Natural killer cell treated with Interleukin-12 subunit alpha and Interleukin-12 subunit beta and Interleukin-15 and Interleukin-18, amount 100 ng/mL, for 72 hours (primary cell): ENCODE measurements at places on chromosomes 5 and 9.

GRCh38 chr9:134670042-134670525 lies 28.5 kb downstream of the COL5A1 start:
- DNase-seq, result no peak
- H3K36me3 ChIP-seq, result no peaks in the 10 kb centered on the region
- H3K27me3 ChIP-seq, result peaks cover 17% of the 10 kb centered on the region
- H3K27ac ChIP-seq, result no peak overlapping the region
- H3K4me3 ChIP-seq, result no peak overlapping the region
- no peaks in the 10 kb centered on the region for H3K4me1 ChIP-seq

DNA sequence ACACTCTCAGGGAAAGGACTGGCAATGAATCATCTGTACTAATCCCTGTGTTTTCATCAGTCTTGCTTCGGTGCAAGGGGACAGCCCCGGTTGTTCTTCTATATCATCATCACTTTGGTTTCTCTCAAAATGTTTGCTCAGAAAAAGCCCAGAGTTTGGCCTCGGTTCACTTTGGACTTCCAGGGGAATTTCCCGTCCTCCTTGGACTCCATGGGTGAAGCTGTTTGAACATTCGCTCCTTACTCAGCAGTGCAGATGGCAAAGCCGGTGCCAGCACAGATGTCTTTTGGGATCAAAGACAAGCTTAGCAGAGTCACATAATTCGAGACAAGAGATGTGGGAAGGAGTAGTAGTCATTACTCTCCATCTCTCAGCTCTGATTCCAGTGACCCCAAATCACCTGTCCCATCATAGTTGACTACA lies 69.8 kb upstream of the TNFSF8 start:
- no peaks in the 10 kb centered on the region for H3K36me3 ChIP-seq
- H3K4me1 ChIP-seq, result peaks cover 15% of the 10 kb centered on the region
- H3K27me3 ChIP-seq, result peaks cover 7% of the 10 kb centered on the region

- no peak for DNase-seq
- no peak overlapping the region for H3K4me3 ChIP-seq
- H3K36me3 ChIP-seq, result peaks cover 4% of the 10 kb centered on the region
- no peaks in the 10 kb centered on the region for H3K27me3 ChIP-seq
These were observed 26.2 kb downstream of the GPR21 start for GRCh38 chr9:123059472-123060220.

DNA sequence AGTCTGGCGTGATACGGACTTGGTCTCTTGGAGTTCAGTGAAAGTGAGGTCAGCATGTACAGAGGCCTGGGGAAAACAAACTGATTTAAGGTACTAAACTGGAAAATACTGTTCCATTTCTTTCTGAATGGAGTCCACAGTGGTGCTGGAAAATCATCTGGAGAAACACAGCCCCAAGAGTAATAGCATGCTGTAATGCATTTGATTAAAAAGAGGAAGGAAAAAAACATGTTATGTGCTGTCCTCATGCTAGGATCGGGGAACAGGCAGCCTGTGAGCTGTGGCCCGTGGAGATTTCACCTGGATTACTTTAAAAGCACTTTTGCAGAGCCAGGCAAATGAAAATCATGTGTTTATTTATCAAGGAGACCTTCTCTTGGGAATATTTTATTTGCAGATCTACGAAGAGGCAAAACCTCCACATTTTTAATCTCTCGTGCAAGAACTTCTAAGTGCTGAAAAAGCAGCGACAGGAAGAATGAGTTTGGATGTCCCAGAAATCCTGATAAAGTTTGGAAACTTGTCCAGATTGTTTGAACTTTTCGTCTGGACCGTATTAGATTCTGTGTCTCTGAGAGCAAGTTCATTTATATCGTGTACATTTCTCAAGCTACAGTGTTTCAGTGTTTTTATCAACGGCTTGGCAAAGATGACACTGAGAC lies 228.8 kb downstream of the GAS1 start:
- peaks cover 7% of the 10 kb centered on the region for H3K4me1 ChIP-seq
- peaks cover 28% of the 10 kb centered on the region for H3K27me3 ChIP-seq
- no peaks in the 10 kb centered on the region for H3K36me3 ChIP-seq
- H3K27ac ChIP-seq, result no peak overlapping the region
- H3K4me3 ChIP-seq, result no peak overlapping the region
- no peak for DNase-seq

GRCh38 chr5:146945617-146946084 lies 67.1 kb upstream of the PPP2R2B start:
- DNase-seq, result no peak
- no peak overlapping the region for H3K4me3 ChIP-seq
- H3K4me1 ChIP-seq, result peaks cover 14% of the 10 kb centered on the region
- no peak overlapping the region for H3K27ac ChIP-seq
- H3K36me3 ChIP-seq, result no peaks in the 10 kb centered on the region
- no peaks in the 10 kb centered on the region for H3K27me3 ChIP-seq

- DNase-seq, result peak; percentile 56
- peaks cover 14% of the 10 kb centered on the region for H3K4me1 ChIP-seq
- H3K27ac ChIP-seq, result no peak overlapping the region
- peaks cover 14% of the 10 kb centered on the region for H3K27me3 ChIP-seq
- no peak overlapping the region for H3K4me3 ChIP-seq
These were observed 24.7 kb upstream of the RNU6ATAC start for GRCh38 chr9:134189145-134189469.

DNA sequence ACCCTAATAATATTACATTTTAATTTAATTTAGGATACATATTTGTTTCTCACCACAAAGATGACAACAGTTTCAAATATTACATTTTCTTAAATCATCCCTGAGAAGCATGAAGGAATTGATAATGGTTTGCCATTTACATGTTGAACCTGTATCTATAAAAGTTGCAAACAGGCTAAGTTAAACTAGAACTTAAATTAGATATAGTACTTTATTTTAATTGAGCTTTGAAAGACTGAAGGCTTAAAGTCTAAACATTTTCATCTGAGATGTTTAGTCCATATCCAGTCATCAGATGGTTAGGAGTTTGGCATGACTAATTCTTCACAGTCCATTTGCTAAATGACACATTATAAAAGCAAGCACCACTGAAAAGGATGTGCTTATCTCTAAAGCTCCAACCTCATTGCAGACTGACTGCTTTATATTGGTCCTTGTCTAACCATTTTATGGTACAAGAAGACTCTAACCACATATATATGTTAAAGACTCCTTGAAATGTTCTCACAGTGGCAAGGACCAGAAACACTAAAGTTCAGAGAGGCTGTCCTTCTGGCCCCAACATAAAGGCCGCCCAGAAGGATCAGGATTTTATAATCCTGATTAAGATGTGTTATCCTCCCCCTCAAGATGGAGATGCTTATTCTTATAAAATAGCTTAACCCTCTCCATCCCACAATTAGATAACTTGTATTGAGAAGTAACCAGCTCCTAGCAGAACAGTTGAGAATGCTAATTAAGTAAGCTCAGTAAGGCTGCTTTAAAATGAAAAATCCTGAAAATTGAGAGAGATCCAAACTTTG lies 25.8 kb downstream of the WNT8A start:
- no peaks in the 10 kb centered on the region for H3K4me1 ChIP-seq
- no peak overlapping the region for H3K4me3 ChIP-seq
- no peak overlapping the region for H3K27ac ChIP-seq
- no peaks in the 10 kb centered on the region for H3K36me3 ChIP-seq
- H3K27me3 ChIP-seq, result peaks cover 28% of the 10 kb centered on the region

DNA sequence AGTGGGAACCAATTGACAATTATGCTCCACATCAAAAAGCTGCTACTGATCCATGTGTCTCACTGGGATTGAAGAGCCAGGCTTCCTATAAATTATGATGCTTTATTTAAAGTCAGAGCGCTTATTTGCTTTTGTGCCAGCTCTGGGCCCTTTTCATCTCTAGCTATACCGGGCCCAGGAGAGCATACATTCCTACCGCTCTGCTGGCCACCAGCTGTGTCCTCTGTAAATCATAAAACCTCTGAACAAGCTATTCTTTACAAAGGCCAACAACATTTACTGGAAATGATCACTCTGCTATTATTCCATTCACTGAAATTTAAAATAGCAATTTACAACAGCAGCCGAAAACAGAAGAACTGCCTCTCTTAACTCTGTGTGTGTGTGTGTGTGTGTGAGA lies 86.6 kb downstream of the ZNF608 start:
- no peaks in the 10 kb centered on the region for H3K36me3 ChIP-seq
- H3K27me3 ChIP-seq, result peaks cover 32% of the 10 kb centered on the region
- H3K27ac ChIP-seq, result no peak overlapping the region
- no peak overlapping the region for H3K4me3 ChIP-seq

DNA sequence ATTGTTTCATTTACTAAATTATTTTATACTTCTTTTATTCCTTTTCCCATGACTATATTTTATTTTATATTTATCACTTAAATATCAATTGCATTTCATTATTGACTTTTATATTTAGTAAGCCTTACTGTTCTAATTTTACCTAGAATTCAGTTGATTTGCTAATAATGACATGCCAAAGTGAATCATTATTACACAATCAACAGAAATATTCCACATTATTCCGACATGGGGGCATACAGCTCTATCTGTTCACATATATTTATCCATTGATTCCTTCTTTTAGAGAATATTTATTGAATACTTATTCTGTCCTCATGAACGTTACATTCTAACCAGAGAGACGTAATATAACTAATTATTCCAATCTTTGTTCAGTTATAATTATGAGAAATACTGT lies 221.8 kb downstream of the DOCK8 start:
- no peaks in the 10 kb centered on the region for H3K27me3 ChIP-seq
- no peak for DNase-seq
- H3K36me3 ChIP-seq, result peaks cover 36% of the 10 kb centered on the region

- H3K4me1 ChIP-seq, result peaks cover 11% of the 10 kb centered on the region
- H3K27me3 ChIP-seq, result no peaks in the 10 kb centered on the region
- no peak for DNase-seq
- H3K4me3 ChIP-seq, result no peak overlapping the region
- H3K27ac ChIP-seq, result no peak overlapping the region
These were observed 4.8 kb downstream of the SURF6 start for GRCh38 chr9:133331221-133331620.

- no peaks in the 10 kb centered on the region for H3K27me3 ChIP-seq
- no peak for DNase-seq
- H3K36me3 ChIP-seq, result peaks cover 43% of the 10 kb centered on the region
- no peak overlapping the region for H3K27ac ChIP-seq
- H3K4me1 ChIP-seq, result peaks cover 11% of the 10 kb centered on the region
These were observed 36.9 kb downstream of the G3BP1 start for GRCh38 chr5:151808451-151809169.

DNA sequence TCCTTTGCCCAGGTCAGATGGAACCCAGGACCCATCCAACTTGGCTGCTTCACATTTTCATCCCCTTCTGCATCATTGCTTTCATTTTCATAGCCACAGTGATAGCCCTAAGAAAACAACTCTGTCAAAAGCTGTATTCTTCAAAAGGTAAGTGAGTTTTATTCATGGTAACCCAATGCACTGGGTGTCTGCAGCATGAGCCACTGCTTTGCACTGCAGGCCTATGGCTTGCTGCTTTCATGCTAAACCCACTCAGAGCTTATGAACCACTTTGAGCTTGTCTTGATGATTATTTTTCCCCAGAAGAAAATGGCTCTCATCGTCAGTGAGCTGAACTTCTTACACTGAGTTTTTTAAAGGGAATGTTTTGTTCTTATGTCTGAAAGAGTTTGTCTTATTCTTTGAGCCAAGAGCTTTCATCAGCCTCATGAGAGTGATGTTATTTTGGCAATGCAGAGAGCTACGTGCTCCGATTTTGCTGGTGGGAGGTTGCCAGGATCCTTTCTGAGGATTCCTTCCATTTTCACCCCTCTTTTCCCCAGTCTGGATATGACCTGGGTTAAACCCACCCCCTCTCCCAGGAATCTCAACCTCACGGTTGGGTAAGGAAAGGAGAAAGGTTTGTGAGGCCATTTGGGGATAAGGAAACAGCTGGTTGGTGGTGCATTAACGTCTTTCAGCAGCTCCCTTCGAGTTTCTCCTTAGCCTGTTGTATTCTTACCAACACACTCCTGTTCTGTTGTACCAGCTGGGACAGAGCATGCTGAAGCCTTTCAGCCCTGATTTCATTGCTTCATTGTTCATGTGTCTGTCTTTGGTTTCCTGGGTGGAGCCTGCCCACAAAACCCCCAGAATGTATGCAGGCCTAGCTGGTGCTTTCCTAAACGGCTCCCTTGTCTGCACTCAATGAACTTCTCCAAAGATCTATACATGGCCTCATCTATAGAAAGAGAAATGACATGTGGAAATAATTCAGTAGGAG lies 47.6 kb downstream of the PDCD1LG2 start:
- peak overlapping the region; percentile 61 for H3K4me3 ChIP-seq
- H3K36me3 ChIP-seq, result peaks cover 15% of the 10 kb centered on the region
- peaks cover 46% of the 10 kb centered on the region for H3K4me1 ChIP-seq
- no peaks in the 10 kb centered on the region for H3K27me3 ChIP-seq
- peak overlapping the region; percentile 91 for H3K27ac ChIP-seq

DNA sequence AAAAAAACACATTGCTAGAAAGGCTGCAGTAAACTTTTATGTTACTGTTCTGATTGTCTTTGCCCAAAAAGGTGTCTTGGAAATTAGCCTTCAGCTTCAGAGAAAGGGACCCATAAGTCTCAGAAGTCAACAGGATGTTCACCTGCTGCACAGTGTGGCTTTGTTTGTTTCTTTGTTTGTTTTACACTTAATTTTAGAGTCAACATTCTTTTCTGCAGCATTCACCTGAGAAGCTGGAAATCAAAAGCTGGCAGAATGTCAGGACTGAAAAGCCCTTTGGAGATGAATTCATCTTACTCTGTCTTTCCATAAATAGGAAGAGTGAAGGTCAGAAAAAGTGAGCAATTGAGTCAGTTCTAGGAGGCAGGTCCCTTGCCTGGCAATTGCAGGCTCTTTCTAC lies 170.0 kb downstream of the PAPPA start:
- H3K4me1 ChIP-seq, result no peaks in the 10 kb centered on the region
- no peak overlapping the region for H3K27ac ChIP-seq
